Endothelial cell (in vitro differentiated cells): ENCODE measurements at places on chromosomes 11 and 22. TPM values are rescaled to one million over a fixed set of nuclear protein-coding genes. Genes with fewer than 3 reads are reported as not detected.

DNA sequence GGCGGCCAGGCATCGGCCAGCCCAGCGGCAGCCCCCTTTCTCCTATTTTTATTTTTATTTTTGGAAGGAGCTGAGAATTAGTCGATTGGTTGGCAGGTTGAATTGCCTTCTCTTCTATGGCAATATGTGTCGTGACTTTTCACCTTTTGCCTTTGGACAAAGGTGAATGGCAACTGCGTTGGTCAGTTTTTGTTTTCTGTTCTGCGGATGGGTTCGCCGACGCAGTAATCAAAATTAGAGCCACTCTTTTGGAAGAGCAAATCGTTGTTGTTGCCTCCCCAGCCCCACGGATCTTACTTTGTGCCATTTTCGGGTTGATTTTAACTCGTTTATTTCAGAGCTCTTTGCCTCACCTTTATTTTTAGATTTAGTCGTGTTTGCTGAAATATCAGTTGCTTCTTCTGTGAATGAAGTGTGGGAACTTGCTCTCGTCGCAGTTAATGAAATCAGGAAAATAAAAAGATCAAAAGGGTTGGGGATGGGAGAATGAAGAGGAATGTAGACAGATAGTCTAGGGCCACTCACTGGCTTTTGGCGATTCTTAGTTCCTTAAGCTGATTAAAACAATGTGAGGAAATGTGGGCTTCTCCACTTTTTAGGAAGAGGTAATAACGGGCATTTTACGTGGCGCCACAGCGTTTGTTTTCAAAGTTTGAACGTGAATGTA, 1.6 kb downstream of the CECR2 start:
- H3K4me1 ChIP-seq: peaks cover 52% of the 10 kb centered on the region
- peak overlapping the region; percentile 94 for H3K27ac ChIP-seq
- peak overlapping the region; percentile 94 for H3K4me3 ChIP-seq
- no peak for DNase-seq

GRCh38 chr11:61890529-61891330, 615 bp downstream of the FADS3 start:
- peak overlapping the region; percentile 81 for H3K4me3 ChIP-seq
- no peak for DNase-seq
- H3K36me3 ChIP-seq: no peaks in the 10 kb centered on the region
- H3K27ac ChIP-seq: no peak overlapping the region

The MUC2 gene
- total RNA-seq: not detected

DNA sequence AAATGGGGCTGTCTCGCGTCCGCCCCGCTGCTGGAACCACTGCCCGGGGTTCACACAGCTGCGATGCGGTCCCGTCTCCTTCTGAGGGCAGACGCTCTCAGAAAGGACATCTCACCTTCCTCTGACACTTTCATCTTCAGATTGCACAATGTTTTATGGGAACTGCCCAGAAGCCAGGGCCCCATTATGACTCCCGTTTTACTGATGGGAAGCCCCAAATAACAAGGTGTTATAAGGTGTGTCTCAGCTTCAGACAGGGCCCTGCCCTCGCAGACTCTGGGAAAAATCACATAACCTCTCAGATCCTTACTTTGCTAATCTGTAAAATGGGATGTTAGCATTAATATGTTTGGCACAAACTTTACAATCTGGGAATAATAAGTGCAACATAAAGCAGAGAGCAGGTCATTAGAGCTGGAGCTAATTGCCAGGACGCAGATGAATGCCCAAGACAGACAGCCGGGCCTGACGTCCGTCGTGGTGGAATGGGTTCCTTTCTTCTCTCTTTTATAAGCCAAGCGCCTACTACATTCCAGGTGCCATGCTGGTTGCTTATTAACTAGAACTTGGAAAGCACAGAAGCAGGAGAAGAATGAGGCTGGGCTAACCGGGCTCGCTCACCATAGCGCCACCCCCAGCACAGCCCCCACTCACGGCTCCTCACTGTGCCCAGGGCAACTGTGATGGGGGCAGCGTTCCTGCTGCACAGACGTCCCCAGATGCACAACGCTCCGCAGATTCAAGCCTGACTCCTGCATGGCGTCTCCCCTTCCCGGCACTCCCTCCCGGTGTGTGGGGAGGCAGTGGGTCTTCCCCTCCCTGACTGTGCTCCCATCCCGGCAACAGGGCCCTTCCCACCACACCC, 43.8 kb downstream of the TRMU start:
- no peak overlapping the region for H3K27ac ChIP-seq
- H3K4me3 ChIP-seq: no peak overlapping the region
- H3K4me1 ChIP-seq: peaks cover 2% of the 10 kb centered on the region
- H3K27me3 ChIP-seq: peaks cover 9% of the 10 kb centered on the region
- no peak for DNase-seq
- H3K36me3 ChIP-seq: peaks cover 22% of the 10 kb centered on the region

The OR5P2 gene
- 0.26 TPM for total RNA-seq

The KDM4D gene
- 1.8 TPM for total RNA-seq
